ENCODE measurements at places on chromosomes 5 and 9.

DNA sequence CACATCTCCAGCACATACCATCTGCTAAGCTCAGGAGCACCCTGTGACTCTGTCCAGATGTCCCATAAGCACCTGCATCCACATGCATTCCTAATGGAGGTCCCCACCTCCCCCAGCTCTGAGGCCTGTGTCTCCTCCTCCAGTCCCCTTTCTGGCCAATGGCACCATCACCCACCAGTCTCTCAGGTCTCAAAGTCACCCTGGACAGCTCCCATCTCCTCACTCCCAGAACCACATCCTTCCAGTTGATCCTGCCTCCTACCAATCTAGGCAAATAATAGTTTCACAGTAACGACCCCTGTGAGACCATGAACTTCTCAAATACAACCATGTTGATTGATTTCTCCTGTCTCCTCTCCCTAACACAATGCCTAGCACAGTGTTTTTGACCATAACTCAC is 40.1 kb downstream of the GGTA1 start:
- DNase-seq = no peak

DNA sequence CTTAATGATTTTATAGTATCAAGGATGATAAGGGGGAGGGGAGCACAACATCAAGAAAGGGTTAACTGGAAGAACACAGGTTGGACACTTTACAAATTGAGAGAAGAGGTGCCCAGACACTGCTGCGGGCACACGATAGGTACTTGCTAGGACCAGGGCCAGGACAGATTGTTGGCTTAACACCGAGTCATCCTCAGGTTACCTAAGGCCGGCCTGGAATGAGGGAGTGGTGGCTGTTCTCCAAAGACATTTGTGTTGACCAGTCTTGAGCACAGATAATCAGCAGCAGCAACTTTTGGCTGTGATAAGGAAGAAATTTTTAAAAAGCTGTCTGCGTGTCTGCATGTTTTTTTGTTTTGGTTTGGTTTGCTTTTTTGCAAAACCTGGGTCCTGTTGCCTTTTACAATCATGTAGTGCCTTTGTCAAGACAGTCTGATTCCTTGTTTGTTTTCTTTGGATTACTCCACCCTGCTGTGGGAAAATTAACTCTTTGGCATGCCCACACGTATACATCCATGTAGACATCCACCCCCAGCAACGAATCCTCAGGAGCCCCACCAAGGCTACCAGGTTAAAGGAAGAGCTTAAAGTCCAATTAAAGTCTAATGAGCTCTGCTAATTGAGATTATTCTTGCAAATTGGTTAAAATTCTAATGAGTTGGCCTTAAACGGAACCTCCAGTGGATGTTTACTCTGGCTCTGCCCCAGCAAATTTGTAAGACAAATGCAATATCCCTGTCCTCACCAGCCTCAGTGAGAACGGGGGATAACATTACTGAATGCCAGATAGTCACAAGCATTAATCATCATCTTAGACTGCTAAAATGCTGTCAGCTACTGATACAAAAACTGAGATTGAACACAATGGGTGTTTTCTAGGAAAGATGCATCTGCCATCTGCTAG is 382.3 kb downstream of the ACTL7B start:
- peak; percentile 43 for DNase-seq

GRCh38 chr5:150155258-150156026 is at the start of gene PDGFRB:
Gene PDGFRB, minus strand, starts transcription at chr5:150155845. Its CDS starts 18,798 bp downstream, at chr5:150137047.
- DNase-seq = peak; percentile 86

GRCh38 chr5:105812304-105812703 is 1858.4 kb downstream of the EFNA5 start:
- no peak for DNase-seq

DNA sequence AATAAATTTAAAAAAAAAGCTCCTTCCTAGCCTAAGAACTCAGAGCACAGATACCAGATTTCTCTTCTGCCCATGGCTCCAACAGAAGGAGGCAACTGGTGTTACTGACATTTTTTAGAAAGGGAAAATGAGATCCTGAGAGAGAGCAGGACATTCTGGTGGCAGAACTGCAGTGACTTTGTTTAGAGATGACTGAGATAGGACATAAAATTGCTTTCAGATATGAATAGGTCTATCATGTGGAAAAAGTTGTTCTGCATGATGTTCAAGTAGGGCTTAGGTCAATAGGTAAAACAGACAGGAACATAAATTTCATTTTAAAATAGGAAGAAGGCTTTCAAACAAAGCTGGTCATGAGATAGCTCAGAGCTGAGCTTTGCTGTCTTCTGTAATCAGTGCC is 49.6 kb downstream of the NIPAL4 start:
- DNase-seq = no peak

DNA sequence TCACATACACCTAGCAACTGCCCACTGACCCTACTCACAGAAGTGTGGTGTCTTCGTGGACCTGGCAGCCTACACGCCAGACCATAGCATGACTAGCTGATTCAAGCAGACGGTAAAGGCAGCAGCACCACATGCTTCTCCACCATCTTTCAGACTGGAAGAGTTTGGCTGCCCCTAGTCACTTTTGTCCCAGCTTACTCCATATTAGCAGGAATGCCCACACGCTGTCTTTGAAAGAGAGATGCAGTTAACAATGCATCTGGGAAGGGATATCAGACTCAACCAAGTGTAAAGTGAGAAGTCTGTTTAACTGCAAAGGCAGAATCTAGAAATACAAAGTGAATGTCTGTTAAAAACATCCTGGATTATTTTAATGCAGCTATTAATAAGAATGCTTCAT is 177.2 kb upstream of the GNA14 start:
- DNase-seq = no peak

- DNase-seq = no peak
Observed at GRCh38 chr9:112817860-112818203, 67.3 kb downstream of the SNX30 start.

GRCh38 chr9:5002811-5003210 is 17.7 kb downstream of the JAK2 start:
- DNase-seq = no peak

GRCh38 chr5:138230261-138230660 is 17.1 kb upstream of the CDC23 start:
- DNase-seq = no peak
